ENCODE measurements at places on chromosomes 7 and 10.

GRCh38 chr7:132837529-132837928, 244.4 kb downstream of the CHCHD3 start:
- no peak for DNase-seq

- DNase-seq = no peak
Observed at GRCh38 chr7:77783545-77783944, 14.7 kb downstream of the TMEM60 start.

GRCh38 chr10:86229376-86229775, 137.2 kb downstream of the GRID1 start:
- no peak for DNase-seq

DNA sequence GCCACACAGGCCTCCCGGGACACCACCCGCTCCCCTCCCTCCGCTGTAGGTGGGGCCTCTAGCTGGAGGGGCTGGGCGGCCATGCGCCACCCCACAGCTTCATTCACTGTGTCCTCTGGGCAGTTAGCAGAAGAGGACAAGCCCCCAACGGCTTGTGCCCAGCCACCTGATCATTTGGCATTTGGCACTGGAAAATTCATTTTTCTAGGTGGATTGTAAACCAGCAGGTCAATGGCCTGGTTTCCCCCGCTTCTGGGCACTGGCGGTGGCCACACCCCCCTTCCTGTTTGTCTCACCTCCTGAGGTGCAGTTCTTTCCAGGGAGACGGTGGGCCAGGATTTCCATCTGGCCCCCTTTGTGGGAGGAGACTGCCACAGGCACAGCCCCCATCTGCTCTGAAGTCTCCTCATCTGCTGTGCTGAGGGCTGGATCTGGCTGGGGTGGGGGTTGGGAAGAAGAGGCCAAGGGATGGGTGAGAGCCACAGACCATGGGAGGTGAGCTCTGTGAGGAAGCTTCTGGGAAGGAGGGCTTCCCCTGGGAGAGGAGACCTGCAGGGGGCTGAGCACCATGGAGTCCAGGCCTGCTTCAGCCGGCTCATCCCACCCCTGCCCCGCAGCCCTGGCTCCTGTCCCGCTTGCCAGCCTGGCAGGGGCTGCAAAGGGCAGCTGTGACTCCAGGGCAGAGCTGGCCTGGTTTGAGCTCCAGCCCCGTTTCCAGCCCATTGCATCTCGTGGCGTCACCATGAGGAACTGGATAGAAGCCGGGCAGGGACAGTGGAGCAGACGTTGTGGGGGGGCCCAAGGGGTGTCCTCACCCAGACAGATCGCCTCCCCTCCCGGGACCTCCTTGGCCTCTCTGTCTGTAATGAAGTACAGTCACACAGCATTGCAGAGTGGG, 40.1 kb upstream of the SLC29A3 start:
- no peak for DNase-seq

DNA sequence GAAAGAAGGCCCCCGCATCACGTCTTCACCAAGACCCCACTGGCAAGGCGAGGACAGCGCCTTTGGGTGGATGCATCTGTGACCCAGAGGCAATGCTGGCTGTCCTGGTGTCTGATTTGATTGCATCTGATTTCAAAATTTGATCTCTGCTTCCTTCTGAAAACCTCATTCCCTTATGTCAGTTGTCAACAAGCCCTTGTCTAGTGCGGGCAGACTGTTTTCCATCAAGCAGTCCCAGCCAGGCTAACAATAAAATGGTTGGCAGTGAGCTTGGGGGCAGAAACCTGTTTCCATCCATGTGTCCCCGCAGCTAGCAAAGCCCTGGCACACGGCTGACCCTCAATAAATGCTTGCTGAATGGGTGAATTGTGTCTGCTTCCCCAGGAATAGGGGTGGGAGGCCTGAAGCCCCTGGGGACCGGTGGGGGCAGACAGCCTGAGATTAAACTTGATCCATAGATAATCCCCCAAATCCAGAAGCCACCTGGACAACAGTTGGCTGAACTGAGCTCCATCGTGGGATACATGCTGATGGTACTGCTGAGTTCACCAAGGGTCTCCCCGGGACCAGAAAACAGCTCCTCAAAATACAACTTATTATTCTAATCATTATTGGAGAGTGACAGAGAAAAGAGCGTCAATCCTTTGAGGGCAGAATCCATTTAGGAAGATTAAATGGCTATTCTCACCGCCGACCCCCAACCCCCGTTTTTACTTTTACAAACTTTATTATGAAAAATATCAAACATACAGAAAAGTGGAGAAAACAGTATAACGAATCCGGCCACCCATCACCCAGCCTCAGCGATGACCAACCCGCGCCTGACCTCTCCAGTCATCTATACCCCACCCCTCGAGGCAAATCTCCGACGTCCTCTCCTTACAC, 912 bp upstream of the DUSP5 start:
- no peak for DNase-seq

GRCh38 chr10:128221117-128221516, 94.9 kb upstream of the MKI67 start:
- no peak for DNase-seq

Data from HS-27A (cell line).